Fibroblast of the aortic adventitia (primary cell): ENCODE measurements at places on chromosomes 2 and 18. TPM values are rescaled to one million over a fixed set of nuclear protein-coding genes. Genes with fewer than 3 reads are reported as not detected.

DNA sequence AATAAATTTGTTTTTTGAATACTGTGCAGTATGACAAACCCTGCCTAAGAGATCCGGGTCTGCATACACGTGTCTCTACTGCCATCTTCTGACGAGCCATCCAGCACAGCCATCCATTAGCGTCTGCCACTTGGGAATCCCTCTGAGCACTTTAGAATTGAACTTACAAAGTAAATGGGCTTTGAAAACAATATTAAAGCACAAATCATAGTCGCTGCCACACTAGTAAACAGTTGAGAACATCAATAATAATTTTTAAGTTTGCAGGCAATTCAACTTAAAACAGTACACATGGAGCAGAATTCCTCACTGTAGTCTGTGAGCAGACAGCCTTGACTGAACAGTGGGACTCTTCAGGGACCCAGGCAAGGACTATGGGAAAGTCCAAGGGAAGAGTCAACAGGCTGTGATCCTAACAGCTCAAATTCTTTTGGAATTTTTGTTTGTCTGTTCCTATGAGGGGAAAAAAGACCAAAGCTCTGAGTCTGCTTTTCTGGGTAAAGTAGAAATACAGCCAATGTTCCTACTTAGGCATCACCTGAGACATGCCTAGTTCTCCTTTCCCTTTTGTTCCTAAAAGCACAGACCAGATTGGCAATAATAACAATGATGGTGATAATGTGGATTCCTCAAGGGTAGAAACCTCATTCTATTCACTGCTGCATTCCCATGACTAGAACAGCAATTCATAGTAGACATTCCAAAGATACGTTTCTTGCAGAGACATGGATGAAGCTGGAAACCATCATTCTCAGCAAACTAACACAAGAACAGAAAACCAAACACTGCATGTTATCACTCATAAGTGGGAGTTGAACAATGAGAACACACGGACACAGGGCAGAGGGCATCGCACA, 92.9 kb downstream of the MREG start:
- peak; percentile 93 for DNase-seq

DNA sequence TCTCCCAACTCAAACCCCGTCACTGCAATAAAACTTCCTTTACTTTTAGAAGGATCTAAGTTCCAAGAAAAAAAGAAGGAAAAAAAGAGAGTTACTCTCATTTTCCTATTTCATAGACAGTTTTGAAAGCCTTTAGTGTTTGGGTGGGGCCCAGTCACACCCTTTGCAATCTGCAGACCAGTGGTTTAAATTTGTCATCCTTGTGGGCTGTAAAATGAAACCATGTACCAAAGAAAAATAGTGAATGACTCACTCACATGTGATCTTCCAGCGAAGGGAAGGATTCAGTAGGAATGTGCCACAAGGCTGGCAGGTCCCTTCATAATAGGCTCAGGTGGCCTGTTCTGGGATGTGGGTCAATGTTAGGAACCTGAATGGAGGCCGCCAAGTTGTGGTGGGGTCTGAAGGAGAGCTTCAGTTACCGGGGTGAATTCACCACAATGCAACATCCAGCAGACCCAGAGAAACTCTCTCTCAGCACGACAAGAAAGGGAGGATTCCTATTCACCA, 28.3 kb downstream of the ANXA4 start:
- DNase-seq, result peak; percentile 89

- no peak for DNase-seq
Observed at GRCh38 chr2:170685591-170685990, 29.5 kb upstream of the SP5 start.

- no peak for DNase-seq
Observed at GRCh38 chr2:26845021-26845420, 2.9 kb upstream of the DPYSL5 start.

GRCh38 chr18:72692086-72692485, 147.9 kb upstream of the CBLN2 start:
- DNase-seq, result no peak

- DNase-seq, result peak; percentile 35
Observed at GRCh38 chr2:217418090-217418489, 558.2 kb upstream of the TNP1 start.

DNA sequence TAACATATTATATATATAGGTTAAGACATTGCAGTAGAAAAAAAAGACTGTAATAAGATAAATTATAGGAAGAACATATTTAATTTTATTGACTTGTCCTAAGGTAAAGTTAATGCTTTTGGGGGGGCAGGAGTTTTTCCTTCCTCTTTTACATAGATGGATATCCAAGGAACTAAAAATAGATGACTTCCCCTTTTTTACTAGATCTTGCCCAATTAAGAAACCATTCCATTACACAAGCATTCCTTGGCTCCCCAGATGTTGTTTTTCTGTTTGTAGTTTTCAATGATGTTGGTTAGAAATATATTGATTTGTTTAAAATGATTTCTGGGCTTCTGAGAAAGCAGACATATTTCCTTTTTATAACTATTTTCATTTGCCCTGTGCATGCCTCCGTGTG, 22.4 kb upstream of the PMAIP1 start:
- DNase-seq, result no peak

- DNase-seq, result no peak
Observed at GRCh38 chr2:98883780-98884211, 52.2 kb downstream of the CRACDL start.

DNA sequence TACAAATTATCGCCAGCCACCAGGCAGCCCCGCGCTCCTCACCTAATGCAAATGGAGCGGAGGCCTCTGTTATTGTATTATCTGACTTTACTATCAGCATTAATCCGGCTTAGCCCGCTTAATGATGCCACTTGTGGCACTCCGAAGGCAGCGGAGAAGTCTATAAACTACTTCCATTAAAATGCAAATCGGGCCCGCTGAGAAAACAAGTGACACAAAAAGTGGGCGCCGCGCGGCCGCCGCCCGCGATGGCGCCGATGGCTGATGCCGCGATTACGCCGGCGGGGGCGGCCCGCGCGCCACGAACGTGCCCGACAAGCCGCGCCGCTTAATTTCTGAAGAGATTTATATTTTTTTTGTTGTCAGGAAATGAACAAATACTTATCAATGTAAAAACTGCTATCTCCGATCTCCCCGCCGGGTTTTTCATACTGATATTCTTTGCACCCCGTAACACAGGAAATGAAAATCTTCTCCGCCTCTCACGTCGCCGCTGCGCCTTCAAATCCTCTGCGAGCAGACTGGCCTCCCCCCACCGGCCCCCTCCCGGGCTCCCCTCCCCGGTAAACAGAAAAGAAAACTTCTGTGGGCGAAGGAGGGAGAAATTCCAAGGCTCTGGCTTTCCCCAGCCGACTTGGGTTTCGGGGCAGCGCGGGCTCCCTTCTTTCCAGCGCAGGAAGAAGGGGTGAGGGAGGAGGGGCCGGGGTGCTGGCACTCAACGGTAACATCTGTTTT, 221.8 kb downstream of the INSIG2 start:
- DNase-seq, result peak; percentile 36

GRCh38 chr2:100589527-100589926, 26.7 kb downstream of the PDCL3 start:
- DNase-seq, result no peak

DNA sequence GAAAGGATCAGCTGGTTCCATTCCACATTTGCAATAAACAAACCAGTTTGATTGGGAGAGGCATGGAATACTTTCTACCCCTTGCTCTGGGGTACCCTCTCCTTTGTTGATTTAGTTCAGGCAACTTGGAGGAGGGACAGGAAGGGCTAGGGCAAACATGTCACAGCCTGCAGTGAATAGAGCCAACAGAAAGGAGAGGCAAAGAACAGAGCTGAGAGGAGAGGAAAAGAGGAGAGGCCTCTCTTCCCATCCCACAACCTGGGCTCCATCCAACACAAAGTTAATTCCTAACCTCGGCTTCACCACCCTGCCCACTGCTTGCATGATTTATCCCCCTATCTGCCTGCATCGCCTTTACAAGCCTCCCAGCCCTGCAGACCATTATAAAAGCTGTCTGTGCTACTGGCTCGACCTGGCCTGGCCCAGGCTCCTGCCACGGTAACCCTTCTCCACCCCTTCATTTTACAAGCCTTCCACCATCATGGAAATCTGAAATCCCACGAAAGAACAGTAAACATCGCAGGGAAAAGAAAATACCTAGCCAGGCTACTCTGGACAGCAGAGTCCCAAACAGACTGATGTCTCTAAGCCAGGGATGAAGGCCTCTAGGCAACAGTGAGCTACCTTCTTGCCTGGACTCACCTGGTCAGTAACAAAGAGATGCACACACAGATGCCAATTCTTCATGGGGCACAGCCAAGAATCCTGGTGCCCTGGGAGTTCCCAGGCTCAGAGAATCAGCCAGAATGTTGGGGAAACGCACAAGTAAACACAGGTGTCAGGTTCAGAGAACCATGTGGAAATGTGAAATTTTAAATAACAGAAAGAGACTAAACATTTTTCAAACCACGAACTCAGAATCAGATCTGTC, 43.6 kb downstream of the NHEJ1 start:
- DNase-seq, result no peak

GRCh38 chr2:127400897-127401756, 13.4 kb upstream of the MAP3K2 start:
- no peak for DNase-seq

SMIM21 gene
- not detected in 2 replicates for total RNA-seq

RAB3GAP1 gene
- 80.0 and 148 TPM in 2 replicates for total RNA-seq

LYPD6B gene
- 0.18 TPM in 1 of 2 replicates, not detected in the other for total RNA-seq

FBXO48 gene
- total RNA-seq, result under 0.01 and 0.99 TPM in 2 replicates

UGT1A3 gene
- not detected in 2 replicates for total RNA-seq

IL1RN gene
- 1.1 TPM in 1 of 2 replicates, not detected in the other for total RNA-seq
